ENCODE measurements at places on chromosomes 7 and 10.

GRCh38 chr10:102870221-102870620 is 951 bp downstream of the AS3MT start:
- no peak for DNase-seq

DNA sequence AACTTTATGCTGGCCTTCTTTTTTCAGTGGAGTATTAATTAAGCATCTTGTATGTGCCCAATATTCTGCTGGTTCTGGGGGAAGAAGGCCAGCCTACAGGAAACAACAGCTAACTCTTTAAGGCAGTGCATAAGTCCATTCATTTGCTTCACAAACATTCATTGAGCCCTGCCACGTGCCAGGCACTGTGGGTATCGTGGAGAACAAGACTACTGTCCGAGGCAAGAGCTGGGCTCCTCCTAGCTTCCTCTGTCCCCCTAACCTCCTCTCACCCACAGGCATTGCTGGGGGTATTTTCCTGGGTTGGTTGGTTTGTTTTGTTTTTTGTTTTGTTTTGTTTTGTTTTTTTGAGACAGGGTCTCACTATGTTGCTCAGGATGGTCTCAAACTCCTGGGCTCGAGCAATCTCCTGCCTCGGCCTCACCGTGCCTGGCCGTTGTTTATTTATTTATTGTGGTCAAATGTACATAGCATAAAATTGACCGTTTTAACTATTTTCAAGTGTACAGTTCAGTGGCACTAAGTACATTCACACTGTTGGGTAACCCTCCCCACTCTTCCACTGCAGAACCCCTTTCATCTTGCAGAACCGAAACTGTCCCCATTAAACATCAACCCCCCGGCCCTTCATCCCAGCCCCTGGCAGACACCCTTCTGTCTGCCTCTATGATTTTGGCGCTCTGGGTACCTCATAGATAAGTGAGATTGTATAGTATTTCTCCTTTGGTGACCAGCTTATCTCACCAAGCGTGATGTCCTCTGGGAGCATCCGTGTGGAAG is 32.6 kb downstream of the CHST3 start:
- DNase-seq: no peak

DNA sequence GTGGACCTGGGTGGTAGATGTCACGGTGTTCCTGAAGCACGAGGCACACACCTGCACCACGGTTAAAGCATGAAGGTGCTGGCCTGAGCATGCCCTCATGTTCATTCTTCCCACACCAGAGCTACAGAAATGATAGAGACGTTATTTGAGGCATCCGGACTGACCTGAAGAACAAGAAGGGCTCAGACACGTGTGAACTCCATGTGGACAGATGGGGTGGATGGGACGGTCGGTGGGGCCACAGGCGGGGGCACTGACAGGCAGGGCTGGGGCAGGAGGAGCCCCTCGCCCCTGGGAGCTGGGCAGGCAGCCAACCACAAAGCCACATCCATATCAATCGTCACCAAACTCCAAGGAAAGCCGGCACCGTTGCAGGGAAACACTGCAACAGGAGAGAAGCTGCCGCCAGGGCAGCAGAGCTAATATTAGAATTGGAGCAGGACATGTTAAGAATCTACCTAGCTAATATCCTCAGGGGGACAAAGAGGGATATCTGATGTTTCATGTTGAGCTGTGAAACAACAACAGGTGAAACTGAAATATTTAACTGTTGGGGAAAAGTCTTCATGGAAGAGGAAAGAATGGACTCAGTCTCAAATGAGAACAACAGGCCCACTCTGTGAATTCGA is 37.8 kb upstream of the DIP2C start:
- DNase-seq: no peak

DNA sequence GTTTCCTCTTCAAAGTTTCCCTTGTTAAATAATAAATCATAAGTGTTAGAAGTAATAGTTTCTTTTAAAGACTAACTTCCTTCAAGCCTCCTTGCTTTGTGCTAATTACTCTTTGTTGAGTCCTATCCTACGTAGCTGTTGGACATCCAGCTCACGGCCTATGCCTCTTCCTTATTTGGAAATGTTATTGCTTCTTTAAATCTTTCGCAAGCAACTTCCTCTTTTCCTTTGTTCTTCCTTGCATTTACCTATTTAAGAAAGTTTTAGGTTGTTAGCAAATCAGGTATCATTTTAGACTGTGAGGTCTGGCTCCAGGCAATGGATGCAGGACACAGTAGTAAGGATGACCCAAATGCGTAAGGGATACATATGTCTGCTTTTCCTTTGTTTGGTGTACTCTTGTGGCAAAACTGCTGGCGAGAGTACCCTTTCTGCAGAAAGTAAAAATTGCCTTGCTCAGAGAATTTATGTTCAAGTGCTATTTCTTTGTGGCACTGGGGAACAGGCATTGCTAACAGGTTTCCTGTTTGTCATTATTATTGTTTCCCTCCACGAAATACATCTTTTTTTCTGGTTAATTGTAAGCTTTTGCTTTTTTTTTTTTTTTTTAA is 110.5 kb downstream of the DYNC2I1 start:
- no peak for DNase-seq

GRCh38 chr10:111338805-111339204 is 262.0 kb downstream of the ADRA2A start:
- DNase-seq: no peak

DNA sequence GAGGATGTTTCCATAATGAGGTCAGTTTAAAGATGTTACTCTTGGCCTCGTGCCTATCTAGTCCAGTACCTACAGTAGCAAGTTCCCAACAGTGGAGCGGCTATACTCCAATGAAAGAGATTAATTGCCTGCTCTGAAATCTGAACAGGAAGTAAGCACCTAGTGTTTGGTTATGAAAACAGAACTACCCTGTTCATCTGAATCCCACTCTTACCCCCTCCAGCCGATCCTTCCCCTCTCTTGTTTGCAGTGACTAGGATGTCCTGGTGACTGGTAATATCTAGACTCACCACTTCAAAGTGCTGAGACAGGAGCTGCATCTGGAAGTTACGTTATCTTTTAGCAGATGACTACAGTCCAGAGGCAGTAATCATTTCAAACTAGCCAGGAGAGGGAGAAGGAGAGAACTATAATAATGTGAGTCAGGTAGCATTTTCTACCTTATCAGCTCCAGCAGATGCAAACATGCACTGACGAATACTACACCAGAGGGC is 666.7 kb upstream of the NRP1 start:
- DNase-seq: no peak

DNA sequence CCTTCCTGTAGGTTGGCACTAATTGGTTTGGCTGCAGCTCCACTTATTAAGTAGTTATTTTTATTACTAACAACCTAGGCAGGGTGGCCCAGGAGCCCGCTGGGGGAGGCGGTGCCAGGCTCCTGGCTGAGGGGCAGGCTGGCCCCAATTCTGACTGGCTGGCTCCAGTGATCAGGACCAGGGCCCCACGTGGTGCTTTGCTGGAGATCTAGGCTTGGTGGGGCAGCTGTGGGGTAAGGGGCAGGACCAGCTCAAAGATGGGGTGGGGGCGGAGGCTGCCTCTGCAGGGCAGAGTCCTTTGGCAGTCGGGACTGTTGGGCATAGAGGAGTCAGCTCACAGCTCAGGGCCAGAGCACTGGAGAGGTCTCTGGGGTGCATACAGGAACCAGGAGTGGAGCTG is 2.4 kb downstream of the ASL start:
- DNase-seq: no peak

- no peak for DNase-seq
Measured at GRCh38 chr7:137948083-137948844, 53.6 kb downstream of the CREB3L2 start.

GRCh38 chr10:47040681-47041080 is 129.5 kb downstream of the PTPN20 start:
- DNase-seq: no peak

GRCh38 chr10:7891634-7892033 is 73.3 kb downstream of the TAF3 start:
- DNase-seq: peak; percentile 49

- no peak for DNase-seq
Measured at GRCh38 chr7:26167303-26167934, 15.4 kb downstream of the NFE2L3 start.

DNA sequence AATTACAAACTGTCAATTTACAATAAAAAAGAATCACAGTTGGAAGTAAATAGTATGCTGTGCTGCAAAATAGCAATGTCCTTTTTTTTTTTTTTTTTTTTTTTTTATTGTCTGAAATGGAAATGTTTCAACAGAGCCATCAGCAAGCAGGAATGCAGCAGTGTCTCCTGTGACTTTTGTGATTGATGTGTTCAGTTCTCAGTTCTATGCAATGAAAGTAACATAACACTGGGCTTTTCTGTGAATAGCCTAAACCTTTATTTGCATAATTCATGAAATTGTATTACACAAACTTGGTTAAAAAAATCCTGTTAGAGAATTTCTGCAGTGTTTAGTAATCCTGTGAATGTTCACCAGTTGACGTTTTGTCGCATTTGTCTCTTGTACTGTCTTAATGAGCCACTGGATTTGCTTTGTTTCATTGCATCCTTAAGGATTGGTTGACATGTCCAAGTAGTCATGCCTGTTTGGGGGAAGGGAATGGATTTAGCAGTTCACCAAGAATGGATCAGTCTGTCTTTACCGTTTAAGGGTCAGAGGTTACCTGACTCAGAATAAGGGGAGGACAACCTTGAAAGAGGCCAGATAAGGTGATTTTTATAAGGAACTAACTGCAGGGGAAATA is 192.7 kb downstream of the MLLT10 start:
- DNase-seq: peak; percentile 23

DNA sequence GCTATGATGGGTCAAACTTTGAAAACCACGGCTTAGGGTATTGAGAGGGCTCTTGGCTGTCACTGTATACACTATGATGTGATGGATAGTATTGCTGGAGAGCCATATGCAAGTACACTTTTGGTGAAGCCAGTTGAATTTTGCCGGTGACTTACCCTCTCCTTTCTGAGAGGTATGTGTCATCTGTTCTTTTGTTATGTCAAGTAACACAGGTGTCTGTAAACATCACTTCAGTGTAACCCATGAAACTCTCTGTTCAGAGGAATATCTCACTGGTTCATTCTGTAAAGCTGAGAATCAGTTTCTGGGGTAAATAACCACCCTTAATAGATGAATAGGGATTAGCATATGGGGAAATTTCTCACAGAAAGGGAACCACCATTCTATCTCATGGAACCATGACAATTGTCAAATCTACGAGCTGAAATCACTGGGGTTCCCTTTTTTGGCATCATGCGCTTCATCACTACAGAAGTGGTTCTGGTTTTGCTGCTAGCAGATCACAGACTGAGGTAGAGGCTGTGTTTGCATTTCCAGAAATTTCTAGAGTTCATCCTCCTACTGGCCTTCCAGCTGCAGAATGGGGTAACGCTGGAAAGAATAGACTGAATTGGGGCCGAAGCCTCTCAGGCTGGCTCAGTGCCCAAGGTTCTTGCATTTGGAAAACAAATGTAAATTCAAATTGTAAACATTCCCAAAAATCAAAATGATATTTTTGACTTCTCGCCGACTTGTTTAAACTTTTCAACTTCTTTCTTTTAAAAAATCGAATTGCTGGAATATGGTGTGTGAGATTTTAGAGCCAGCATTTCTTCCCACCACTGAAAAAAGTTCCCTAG is 83.3 kb upstream of the CREB5 start:
- DNase-seq: no peak

GRCh38 chr7:151252561-151252835 is 4.0 kb upstream of the SMARCD3 start:
- no peak for DNase-seq

DNA sequence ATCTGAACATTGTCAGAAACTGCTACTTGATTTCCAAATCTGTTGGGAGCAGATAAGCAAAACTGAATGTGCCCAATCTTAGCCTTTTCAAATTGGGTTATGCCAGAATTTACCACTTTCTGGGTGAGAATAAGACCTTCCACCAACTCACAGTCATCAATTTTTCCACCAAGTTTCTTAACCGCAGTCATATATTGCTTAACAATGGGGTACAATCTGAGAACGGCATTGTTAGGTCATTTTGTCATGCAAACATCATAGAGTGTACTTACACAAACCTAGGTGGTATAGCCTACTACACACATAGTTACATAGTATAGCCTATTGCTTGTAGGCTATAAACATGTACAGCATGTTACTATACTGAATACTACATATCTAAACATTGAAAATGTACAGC is 16.0 kb downstream of the MRPS33 start:
- no peak for DNase-seq

GRCh38 chr10:73653701-73654100 is 2.1 kb downstream of the SYNPO2L start:
- DNase-seq: peak; percentile 27

GRCh38 chr10:101066896-101067355 is 5.1 kb downstream of the KAZALD1 start:
- DNase-seq: no peak

DNA sequence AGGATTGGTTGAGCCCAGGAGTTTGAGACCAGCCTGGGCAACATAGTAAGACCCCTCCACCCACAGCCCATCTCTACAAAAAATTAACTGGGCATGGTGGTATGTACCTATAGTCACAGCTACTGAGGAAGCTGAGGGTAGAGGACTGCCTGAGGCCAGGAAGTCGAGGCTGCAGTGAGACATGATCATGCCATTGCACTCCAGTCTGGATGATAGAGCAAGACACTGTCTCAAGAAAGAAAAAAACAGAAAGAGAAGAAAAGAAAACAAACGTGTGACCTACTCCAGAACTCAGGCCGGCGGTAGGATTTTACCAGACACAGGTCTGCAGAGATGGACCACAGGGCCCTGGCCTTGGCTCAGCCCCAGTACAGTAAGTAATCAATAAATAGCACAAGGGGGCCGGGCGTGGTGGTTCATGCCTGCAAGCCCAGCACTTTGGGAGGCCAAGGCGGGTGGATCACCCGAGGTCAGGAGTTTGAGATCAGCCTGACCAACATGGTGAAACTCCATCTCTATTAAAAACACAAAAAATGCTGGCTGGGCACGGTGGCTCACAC is 35.4 kb upstream of the TNRC18 start:
- DNase-seq: no peak

DNA sequence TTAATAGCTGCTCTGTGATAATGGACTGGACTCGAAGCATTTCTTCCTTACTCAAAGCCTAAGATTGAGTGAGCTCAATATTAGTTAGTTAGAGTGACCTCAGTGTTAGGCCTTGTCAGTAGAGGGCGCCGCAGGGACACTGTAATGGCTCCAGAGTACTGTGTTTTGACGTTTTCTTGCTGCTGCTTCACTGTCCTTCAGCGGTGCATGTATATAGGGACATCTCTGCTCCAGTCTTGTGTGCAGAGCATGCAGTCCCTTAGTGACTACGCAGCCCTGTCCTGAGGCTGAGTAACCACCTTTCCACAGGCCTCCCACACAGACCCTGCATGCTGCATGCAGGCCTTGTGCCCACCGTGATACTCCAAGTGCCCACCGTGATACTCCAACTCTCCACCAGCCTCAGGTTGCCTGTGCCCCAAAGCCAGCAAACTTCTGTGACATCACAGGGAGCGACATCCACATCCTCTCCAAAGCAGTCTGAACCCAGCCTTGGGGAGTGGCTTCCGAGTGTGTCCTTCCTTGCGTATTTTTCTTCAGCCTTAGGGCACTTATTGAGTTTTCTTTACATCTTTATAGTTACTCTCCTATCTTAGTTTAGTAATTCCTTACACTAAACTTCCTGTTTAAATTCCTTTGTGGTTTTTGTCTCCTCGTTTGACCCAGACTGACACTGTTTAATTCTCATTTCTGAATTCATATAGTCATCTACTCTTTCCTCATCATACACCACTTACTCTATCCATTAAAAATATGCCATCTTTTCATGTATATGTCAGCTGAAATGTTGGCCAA is 118.2 kb downstream of the JAZF1 start:
- DNase-seq: peak; percentile 72

Data from fibroblast of skin of back (primary cell).